ENCODE measurements at places on chromosomes 1 and 21.

DNA sequence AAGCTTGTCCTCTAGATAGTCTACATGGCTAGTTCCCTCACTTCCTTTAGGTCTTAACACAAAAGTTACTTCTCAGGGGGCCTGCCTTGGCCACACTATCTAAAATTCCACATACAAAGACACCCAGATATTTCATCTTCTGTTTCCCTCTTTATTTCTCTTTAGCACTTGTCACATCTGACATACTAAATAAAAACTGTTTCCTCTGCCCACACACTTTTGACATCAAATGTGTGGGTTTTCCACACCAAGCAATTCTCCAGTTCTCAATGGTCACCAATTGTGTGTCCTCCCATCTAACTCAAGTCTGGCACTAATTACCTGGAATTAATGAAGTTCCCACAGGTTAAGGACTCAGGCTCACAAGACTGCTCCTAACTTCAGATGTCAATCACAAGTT, 25.5 kb upstream of the CFAP126 start:
- DNase-seq, result no peak

DNA sequence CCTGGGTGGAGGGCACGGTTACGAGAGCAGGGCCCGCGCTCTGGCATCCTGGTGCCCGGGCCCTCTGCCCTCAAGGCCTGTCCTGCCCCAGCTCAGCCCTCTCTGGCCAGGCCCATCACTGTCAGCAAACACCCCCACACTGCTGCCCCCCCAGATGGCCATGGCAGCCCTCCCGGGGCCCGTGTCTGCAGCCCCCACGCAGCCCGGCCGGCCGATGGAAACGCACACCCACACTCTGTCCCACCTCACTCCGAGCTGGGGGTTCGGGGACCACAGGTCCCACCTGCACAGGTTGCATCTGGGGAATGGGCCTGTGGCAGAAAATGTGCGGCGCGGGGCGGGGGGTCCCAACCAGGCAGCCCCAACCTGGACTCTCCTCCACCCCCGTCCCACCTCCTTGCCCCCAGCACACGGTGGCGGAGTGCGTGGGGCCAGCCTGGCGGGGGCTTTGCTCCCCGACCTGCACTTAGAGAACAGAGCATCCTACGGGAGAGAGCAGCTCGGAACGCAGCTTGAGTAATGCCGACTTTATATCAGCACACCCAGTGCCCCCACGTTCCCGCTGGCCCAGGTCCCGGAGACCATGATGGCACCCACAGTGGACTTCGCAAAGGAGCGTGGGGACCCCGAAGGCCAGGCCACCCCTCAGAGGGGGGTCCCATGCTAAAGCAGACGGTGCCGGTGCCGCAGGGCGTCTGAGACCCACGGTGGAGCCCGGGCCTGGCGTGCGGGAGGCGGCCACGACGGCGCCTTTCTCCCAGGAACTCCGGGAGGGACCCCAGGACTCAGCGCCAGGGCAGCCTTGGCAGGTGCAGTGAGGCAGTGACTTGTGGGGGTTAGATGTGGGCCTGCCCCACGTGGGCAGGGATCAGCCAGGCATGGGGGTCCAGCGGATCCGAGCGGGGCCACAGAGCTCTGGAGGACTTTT, 7.5 kb upstream of the RNF223 start:
- no peak for DNase-seq

GRCh38 chr1:152013664-152014237, 20.1 kb upstream of the S100A10 start:
- no peak for DNase-seq

DNA sequence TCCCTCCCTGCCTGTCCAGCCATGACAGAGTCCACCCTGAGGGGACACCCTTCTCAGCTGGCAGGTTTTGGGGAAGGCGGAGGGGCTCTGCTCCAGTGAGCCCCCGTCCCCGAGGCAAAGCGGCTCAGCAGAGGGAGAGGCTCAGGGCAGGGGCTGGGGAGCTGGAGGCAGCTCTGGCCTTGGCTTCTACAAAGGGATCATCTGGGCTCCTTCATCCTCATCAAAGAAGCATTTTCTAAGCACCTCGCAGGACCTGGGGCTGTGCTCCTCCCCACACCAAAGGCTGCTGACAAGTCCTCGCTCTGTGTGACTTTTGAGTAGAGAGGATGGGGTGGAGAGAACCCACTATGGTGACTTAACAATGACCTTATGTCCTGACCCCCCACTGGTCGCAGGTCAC, 21.0 kb upstream of the CLSTN1 start:
- no peak for DNase-seq

DNA sequence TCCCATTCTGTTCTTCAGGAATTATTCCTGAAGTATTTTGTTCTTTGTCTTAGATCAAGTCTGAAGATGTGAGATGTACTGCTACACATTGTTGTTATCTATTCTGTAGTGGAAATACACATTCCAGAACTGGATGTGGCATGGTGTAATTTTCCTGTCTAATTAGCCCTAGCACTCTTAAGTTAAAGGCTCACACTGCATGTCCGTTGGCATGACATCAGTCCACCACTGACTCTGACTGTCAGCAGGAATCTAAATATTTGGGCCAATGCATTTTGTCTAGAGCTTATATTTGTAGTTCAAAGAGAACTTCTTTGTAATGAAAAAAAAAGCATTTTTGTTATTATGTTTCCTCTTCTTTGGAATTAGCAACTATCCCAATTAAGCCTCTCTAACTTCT, 201.0 kb downstream of the S1PR1 start:
- no peak for DNase-seq

DNA sequence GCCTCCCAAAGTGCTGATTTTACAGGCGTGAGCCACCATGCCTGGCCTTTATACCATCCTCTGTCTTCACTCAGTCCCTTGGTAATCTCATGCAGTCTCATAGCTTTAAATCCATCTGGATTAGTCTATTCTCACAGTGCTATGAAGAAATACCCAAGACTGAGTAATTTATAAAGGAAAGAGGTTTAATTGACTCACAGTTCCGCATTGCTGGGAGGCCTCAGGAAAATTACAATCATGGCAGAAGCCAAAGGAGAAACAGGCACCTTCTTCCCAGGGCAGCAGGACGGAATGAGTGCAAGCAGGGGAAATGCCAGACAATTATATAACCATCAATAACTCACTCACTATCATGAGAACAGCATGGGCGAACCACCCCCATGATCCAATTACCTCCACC, 49.1 kb upstream of the CPLANE2 start:
- no peak for DNase-seq

- no peak for DNase-seq
These were observed 717.0 kb upstream of the TMPRSS15 start for GRCh38 chr21:19120591-19120990.

- DNase-seq, result no peak
These were observed 125.4 kb downstream of the ZZZ3 start for GRCh38 chr1:77557053-77557452.

DNA sequence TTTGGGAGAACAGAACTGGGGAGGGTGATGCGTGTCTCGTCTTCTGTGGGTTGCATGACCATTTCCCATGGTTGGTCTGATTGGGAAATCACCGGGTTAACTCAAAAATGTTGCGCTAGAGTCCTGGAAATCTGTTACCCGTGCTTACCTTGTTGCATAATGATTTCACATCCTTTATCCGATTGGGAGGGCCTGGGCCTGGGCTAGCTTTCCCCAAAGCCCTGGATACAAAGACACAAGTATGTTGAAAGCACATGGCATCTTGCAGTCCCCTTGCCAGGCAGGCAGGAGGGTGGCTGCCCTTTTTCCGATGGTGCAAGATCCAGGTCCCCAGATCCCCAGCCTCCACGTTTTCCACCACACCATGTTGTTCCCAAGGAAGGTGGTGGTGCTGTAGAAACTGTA, 582 bp downstream of the TRPM2 start:
- no peak for DNase-seq

GRCh38 chr1:110089561-110090275, 19.2 kb upstream of the ALX3 start:
- DNase-seq, result no peak

GRCh38 chr1:67465375-67465774, 35.2 kb upstream of the SERBP1 start:
- DNase-seq, result no peak

- no peak for DNase-seq
These were observed 127.4 kb upstream of the DPYD start for GRCh38 chr1:98048244-98048643.

DNA sequence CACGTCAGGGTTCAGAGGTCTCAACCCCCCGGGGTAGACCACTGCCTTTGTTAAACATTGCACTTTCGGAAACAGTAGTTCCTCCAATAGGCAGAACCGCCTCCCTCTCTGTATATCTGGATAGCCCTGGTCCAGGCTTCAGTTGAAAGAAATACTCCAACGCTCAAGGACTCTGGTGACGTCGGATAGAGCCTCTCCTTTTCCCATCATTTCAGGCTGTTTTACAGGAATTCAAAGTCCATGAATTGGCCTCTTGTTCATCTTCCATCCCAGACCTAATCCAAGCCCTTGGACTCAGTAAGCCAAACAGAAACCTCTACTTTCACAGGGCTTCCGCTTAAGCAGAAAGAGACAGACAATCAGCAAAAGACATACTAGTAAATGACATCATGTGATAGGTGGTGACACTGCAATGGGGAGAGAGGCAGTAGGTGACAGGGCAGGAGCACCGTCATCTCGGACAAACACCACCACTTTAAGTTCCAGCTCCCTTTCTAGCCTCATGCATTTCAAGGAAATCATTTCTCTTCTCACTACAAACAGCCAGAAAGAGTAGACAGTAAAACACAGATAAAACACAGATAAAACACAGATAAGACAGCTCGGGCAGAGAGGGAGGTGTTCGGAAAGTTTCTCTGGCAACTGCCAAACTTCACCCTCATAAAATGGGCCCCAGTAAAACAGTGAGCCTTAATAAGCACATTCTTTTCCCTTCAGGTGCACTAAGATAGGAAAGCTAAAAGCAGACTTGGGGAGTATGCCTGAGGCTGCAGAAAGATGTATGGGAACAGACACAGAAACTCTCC, 2.3 kb upstream of the PLA2G2A start:
- no peak for DNase-seq

DNA sequence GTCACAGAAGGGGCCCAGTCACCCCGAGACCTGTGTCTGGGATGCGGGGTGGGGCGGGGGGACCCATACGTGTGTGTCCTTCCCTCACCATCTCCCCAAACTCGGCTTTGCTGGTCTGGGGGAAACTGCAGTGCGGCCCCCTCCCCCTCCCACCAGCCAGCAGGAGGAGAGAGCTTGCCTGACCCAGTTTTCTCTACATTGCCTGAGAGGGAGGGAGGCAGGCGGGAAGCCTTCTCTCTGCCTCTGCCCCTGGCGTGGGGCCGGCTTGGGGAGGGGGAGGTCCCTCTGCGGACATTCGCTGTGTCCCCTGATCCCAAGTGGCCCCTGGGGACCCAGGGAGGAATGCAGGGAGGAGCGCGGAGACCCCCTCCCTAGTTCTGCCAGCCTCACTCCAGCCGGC, 3.9 kb downstream of the EPHA8 start:
- no peak for DNase-seq

- no peak for DNase-seq
These were observed 24.7 kb upstream of the ADGRB2 start for GRCh38 chr1:31788825-31789256.

GRCh38 chr1:30538226-30538992, 185.0 kb downstream of the MATN1 start:
- no peak for DNase-seq

DNA sequence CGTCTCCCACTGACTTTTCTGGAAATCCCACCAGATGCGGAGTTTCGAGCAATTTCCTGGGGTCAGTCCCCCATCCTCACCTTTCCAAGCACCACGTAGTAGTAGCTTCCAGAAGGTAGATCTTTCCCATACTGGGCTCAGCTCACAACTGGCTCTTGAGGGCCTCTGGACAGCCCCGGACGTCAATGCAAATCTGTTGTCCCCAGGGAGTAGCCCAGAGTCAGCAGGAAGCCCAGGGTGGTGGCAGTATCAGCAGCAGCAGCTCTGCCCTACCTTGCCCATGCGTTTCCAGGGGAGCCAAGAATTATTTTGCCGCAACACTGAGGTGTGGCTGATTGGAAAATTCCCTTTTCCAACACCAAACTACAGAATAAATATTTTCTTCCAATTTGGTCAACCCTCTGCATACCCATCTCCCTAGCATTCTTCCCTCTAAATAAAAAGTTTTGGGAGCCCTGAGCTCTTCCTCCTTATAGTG, 70.3 kb downstream of the CD46 start:
- DNase-seq, result no peak

- no peak for DNase-seq
These were observed 160.0 kb downstream of the NEGR1 start for GRCh38 chr1:72122099-72122880.

DNA sequence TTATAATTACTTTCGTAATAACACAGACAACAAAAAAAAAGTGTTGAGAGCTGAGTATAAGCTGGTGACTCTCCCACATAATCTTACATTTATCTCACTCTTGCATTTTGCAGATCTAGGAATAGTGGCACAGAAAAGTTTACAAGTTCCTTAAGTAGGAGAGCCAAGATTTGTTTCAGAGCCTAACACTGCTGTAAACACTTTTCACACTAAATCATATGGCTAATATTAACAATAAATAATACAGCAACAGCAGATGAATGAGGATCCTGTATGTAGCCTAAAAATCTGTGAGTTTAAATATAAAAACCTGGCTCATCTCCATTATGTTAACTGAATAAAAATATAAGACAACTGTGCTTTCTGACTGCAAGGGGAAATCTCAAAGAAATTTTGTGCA, 846.5 kb upstream of the ADAMTS5 start:
- DNase-seq, result no peak

DNA sequence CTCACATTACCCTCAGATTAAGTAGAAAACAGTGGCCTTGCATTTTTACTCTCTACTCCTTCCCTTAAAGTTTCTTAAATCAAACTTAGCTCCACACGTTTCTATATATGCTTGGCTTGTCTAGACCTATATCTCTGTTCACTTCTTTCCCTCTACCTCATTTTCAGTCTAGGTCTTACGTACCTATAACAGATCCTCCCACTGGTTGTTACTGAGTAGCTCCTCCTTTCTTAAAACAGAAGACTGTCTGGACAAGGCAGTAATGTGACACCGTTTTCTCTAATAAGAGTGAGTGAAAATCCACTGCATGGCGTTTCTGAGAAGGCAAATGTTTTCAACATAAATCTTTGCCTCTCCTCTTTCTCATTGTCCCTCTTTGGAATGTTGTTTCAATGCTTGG, 211.7 kb upstream of the POGK start:
- no peak for DNase-seq

DNA sequence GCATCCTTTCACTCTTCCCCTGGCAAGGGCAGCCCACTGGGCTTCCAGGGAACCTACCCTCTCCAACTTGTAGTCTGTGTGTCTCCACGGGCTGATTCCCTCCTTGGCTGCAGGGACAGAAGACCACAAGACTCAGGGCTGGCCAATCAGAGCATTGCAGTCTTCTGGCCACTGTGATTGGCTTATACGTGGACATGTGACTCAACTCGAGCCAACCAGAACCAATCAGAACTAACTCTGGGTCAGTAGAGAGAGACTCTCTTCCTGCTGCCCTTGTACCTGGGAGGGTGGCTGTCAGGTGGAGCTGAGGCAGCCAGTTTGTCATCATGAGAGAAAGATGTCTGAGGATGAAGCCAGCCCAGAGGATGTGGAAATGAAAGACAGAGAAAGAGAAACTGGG, 64.0 kb downstream of the DHRS3 start:
- DNase-seq, result no peak

GRCh38 chr1:45840704-45841103, 37.3 kb downstream of the MAST2 start:
- DNase-seq, result no peak
